Diencephalon (tissue), 1 donor: ENCODE measurements at places on chromosomes 1 and 21. TPM values are rescaled to one million over a fixed set of nuclear protein-coding genes. Genes with fewer than 3 reads are reported as not detected.

Gene PERM1
- total RNA-seq = not detected

Gene DLGAP3
- total RNA-seq = 23.8 TPM

Gene F11R
- total RNA-seq = 11.5 TPM

Gene PHGDH
- total RNA-seq = 58.1 TPM

Gene HSD3B1
- total RNA-seq = not detected

Gene OLFM3
- total RNA-seq = 75.4 TPM

Gene FMN2
- total RNA-seq = 46.8 TPM

Gene PPM1J
- 5.5 TPM for total RNA-seq

Gene DENND2D
- total RNA-seq = 2.3 TPM

Gene RAB25
- total RNA-seq = not detected

Gene GJB4
- total RNA-seq = not detected

Gene MYCL
- total RNA-seq = 8.8 TPM

Gene TIE1
- total RNA-seq = 19.6 TPM

Gene DNAJC16
- 20.5 TPM for total RNA-seq
